A549 treated with RU486 at 1 μM for 4 hours (cell line): ENCODE measurements at places on chromosomes 11 and 22. TPM values are rescaled to one million over a fixed set of nuclear protein-coding genes. Genes with fewer than 3 reads are reported as not detected.

The OR51T1 gene
- not detected in 5 replicates for total RNA-seq

The CHRM1 gene
- total RNA-seq = 0.05 TPM in 1 of 5 replicates, not detected in the others

The SYT8 gene
- total RNA-seq = 0.12 to 1.00 TPM in 2 of 5 replicates, not detected in the others

The PDE3B gene
- 1.5 to 2.6 TPM (median 2.4 TPM) in 5 replicates for total RNA-seq

The EXT2 gene
- total RNA-seq = 55.1 to 60.3 TPM (median 56.0 TPM) in 5 replicates

The RGL4 gene
- total RNA-seq = not detected in 5 replicates

The RTN4RL2 gene
- total RNA-seq = 60.5 to 129 TPM (median 112 TPM) in 5 replicates

The TBC1D22A gene
- total RNA-seq = 9.3 to 10.3 TPM (median 9.9 TPM) in 5 replicates

The CNIH2 gene
- 1.4 to 3.7 TPM (median 2.9 TPM) in 5 replicates for total RNA-seq

The RASSF10 gene
- 7.0 to 9.4 TPM (median 7.6 TPM) in 5 replicates for total RNA-seq

The RBMXL2 gene
- total RNA-seq = not detected in 5 replicates

The RIMBP3B gene
- 0.30 to 0.67 TPM (median 0.46 TPM) in 5 replicates for total RNA-seq

The OR8G5 gene
- not detected in 5 replicates for total RNA-seq

The CDC42BPG gene
- total RNA-seq = 0.95 to 1.9 TPM (median 1.5 TPM) in 5 replicates

The NPAS4 gene
- not detected in 5 replicates for total RNA-seq

The OR51A4 gene
- total RNA-seq = not detected in 5 replicates

The HYOU1 gene
- 39.6 to 50.0 TPM (median 47.3 TPM) in 5 replicates for total RNA-seq

The GAS2 gene
- total RNA-seq = 0.41 to 1.2 TPM (median 0.72 TPM) in 5 replicates

The OR4C12 gene
- total RNA-seq = not detected in 5 replicates

The TSPAN32 gene
- not detected in 5 replicates for total RNA-seq

The ACTN3 gene
- total RNA-seq = 0.06 TPM in 1 of 5 replicates, not detected in the others

The OR8D4 gene
- total RNA-seq = not detected in 5 replicates

The CTSW gene
- total RNA-seq = 0.09 to 0.19 TPM in 2 of 5 replicates, not detected in the others

The LRRC74B gene
- not detected in 5 replicates for total RNA-seq

The LMO1 gene
- 1.8 to 3.4 TPM (median 3.3 TPM) in 5 replicates for total RNA-seq

The OPCML gene
- total RNA-seq = not detected in 5 replicates

The SUSD2 gene
- 49.5 to 67.2 TPM (median 59.6 TPM) in 5 replicates for total RNA-seq

The SEC14L3 gene
- not detected in 5 replicates for total RNA-seq

The ANO9 gene
- 0.61 to 1.6 TPM (median 1.2 TPM) in 5 replicates for total RNA-seq

The MRGPRX3 gene
- not detected in 5 replicates for total RNA-seq

The PANX3 gene
- not detected in 5 replicates for total RNA-seq

The HBG1 gene
- total RNA-seq = not detected in 5 replicates

The PLAAT4 gene
- 1.5 to 3.3 TPM (median 1.8 TPM) in 5 replicates for total RNA-seq

The CADM1 gene
- total RNA-seq = 21.2 to 24.5 TPM (median 22.0 TPM) in 5 replicates

The SHANK2 gene
- 6.6 to 8.8 TPM (median 7.1 TPM) in 5 replicates for total RNA-seq

The CD3E gene
- not detected in 5 replicates for total RNA-seq

The ADAMTS15 gene
- total RNA-seq = 7.6 to 14.3 TPM (median 10.7 TPM) in 5 replicates

The CBLIF gene
- total RNA-seq = not detected in 5 replicates

The SLCO2B1 gene
- 3.2 to 4.0 TPM (median 3.4 TPM) in 5 replicates for total RNA-seq
